ENCODE measurements at places on chromosomes 11 and 22.
A peak's percentile ranks its signal among the peaks of the same experiment; 100 is the strongest.

DNA sequence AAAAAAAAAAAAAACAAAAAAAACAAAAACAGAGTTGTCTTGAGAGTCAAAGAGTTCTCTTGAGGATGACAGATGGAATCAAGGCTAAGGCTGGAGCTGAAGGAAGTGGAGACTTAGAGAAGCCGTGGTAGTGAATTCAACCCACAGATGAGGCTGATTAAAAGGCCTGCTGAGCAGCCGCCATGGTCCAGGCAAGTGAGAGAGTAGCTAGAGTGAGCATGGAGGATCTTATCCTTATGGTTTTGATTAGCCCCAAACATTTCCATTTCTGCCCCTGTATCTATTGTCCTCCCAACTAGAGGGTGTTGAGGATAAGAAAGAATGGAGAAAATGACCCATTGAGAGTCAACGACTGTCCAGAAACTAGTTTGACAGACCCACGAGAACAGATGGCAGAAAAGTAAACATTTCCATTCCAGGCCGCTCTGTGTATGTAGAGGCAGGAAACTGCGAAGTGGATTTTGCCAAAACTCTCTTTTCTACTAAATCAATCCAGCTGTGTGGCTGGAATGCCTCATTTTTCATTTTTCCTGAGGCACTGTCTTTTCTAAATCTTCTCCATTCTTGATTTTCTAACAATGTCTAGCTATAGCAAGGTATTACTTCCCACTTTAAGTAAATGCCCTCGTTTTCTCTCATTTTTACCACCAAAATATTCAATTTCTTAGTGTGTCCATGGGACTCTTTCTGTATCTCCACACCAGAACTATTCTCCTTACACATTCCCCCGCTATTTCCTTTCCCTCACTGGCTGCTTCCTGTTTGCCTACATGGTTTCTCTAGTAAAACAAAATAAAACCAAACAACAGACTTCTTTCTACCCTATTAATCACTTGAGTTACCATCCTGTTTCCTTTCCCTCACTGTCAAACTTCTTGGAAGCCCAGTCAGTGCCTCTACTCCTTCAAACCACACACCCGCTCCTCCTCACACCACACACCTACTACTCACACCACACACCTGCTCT lies 5.4 kb upstream of the MMP8 start:
- no peak for DNase-seq

- no peak for DNase-seq
Observed at GRCh38 chr11:25655636-25656035, 676.3 kb upstream of the ANO3 start.

- no peak for DNase-seq
Observed at GRCh38 chr11:60242740-60243239, at the start of gene MS4A4E. Gene MS4A4E (minus strand): TSS chr11:60243137. CDS start chr11:60230055, 13,082 bp downstream.

GRCh38 chr11:99423428-99423983 lies 402.8 kb downstream of the CNTN5 start:
- DNase-seq: no peak

DNA sequence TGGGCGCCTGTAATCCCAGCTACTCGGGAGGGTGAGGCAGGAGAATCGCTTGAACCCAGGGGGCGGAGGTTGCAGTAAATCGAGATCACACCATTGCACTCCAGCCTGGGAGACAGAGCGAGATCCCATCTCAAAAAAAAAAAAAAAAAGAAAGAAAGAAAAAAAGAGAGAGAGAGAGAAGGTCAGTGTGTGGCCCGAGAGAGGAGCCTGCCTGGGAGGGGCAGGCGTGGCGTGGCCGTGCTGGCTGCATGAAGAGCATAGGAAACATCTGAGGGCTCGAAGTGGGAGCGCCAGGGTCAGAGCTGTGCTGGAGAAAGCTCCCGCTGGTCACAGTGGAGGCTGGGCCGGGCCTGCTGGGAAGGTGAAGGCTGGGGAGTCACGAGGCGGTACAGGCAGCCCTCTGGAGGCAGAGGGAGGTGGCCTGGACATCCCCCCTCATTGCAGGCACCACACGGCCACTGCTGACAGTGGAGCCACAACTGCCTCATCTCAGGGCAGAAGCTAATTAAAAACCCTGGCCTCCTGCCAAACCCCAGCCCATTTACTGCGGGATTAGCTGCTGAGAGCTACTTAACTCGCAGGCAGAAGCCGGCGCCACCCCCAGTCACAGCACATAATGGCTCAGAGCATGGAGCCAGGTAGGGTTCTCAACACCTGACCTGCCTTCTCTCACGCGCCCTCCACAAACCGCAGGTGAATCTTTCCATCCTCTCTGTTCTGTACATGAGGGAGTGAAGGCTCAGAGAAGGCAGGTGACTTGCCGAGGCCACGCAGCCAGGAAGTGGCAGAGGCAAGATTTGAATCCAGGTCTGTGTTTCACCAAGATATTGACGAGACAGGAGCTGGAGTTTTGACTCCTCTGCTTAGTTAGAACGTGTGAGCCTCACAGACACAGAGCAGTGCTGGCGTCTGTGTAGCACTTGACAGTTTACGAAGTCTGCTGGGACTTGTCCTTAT lies 32.6 kb downstream of the NFAM1 start:
- peak; percentile 85 for DNase-seq

GRCh38 chr11:14418801-14419417 lies 59.9 kb upstream of the RRAS2 start:
- no peak for DNase-seq

DNA sequence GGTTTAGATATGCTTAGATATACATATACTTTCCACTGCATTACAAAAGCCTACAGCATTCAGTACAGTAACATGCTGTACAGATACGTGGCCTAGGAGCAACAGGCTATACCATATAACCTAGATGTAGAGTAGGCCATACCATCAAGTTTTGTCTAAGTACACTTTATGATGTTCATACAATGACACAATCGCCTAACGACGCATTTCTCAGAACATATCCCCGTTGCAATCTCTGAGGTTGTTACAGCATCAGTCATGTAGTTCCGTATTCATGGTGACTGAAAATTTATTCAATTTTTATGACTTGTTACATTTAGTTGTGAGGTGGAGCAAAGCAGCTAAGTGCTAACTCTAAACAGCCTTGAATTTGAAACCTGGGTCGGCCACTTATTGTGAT lies 6.7 kb downstream of the ZBTB44 start:
- DNase-seq: no peak

DNA sequence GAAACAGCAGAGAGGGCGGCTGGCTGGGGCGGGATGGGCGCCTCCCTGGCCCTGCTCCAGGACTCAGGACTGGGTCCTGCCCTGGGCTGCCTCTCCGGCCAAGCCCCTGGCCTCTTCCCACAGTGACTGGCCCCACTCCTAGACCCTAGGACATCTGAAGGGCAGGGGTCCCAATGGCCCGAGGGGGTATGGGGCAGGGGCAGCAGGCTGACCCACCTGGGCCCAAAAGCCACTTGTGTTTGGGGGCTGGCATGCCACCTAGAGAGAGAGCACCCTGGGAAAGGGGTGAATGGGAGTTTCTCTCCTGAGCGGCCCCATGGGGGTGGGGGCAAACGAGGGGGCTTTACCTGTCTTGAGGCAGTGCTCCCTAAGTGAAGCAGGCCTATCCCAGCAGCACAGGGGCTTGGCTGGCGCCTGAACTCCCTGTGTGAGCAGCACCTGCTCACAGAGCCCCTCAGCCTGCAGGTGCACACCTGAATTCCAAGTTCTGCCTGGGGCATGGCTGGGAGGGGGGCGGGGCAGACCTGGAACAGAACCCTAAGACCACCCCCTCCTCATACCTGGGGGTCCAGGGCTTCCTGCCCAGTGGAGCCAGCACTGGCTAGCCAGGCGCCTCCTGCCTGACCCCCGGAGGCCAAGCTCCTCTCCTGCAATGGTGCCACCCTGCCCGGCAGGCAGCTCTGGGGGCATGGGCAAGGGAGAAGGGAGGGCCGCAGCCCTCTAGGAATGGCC lies 16.9 kb downstream of the DUSP8 start:
- DNase-seq: no peak

- DNase-seq: no peak
Observed at GRCh38 chr11:112694245-112694644, 267.0 kb upstream of the NCAM1 start.

DNA sequence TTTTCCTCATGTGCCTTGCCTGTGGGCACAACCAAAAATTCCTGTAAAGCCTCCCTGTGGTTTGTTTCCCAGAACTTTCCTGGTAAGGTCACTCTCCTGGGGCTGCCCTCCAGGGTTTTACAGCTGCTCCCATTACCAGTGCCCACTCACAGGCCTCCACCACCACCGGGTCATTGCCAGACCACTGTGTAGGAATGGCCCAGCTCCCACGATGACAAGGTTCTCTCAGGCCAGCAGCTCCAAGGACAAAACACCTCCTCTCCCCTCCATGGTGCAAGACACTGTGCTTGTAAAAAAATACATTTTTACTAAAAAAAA lies 96.1 kb upstream of the AKIP1 start:
- no peak for DNase-seq

GRCh38 chr11:7605186-7605943 lies 67.9 kb downstream of the CYB5R2 start:
- no peak for DNase-seq

DNA sequence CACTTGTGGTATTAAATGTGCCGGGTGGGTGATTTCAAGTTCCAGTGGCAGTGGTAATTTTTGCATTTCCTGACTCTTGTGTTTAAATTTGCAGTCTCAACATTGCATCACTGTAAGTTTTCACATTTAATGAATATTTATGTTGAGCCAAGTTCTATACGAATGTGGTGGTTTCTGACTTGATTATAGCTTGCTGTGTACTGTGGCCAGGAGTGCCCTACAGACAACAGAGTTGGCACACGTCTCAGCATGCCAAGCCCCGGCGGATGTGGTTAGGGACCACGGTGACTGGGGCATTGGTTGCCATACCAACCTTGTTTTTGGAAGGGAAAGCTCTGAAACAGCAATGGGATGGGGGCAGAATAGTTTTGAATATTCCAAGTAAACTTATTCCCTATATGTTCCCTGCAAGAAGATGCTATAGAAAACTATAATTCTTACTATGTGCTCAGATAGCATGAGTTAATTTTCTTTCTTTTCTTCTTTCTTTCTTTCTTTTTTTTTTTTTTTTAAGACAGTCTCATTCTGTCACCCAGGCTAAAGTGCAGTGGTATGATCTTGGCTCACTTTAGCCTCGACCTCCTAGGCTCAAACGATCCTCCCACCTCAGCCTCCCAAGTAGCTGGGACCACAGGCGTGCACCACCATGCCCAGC lies 16.0 kb downstream of the ZNRF3 start:
- no peak for DNase-seq

GRCh38 chr11:11605821-11606450 lies 15.9 kb downstream of the GALNT18 start:
- no peak for DNase-seq

DNA sequence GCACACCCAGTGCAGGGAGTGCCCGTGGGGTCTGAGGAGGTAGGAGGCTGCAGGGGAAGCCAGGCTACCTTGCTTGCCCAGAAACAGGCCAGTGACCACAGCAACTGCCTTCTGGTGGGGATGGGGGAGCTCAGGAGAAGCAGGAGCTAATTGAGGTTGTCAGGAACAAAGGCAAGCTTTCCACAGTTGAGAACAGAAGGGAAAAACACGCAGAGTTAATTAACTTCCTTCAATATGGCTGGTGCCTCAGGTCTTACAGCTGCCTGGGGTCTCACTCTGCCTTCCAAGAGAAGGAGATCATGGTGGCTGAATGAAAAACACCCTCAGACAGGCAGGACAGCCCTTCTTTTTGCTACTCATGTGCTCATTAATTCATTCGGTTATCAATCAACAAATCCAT lies 127.9 kb upstream of the SYT13 start:
- DNase-seq: no peak

DNA sequence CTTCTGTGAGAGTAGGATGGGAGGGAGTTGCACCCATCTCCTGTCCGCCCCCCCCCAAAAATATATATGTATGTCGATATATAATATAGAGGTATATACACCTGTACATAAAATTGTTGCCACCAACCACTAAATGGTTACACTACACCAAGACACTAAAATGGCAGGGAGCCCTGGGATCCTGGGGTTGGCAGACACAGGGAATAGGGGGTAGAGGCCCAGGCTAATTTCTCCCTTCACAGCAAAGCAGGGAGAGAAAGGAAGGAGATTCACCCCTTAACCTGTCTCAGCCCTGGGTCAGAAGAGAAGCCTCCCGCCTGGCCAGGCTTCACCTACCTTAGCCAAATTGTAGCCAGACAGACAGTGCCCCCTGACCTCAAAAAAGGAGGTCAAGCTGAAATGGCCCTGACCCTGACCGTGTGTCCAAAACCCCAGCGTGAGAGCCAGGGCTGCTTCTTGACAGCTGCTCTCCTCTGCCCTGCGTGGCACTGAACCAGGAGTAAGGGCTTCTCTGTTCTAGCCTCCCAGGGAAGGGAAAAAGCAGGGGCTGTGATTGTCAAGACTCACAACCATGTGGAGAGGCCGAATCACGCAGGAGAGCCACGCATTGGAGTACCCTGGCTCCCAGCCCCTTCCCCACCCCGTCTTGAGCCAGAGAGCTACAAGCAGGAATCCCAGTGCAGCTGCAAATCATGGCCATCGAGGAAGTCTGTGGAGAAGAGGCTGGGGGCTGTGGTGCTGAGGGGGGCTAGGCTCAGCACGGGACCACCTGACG lies 40.5 kb downstream of the SGSM3 start:
- DNase-seq: no peak

DNA sequence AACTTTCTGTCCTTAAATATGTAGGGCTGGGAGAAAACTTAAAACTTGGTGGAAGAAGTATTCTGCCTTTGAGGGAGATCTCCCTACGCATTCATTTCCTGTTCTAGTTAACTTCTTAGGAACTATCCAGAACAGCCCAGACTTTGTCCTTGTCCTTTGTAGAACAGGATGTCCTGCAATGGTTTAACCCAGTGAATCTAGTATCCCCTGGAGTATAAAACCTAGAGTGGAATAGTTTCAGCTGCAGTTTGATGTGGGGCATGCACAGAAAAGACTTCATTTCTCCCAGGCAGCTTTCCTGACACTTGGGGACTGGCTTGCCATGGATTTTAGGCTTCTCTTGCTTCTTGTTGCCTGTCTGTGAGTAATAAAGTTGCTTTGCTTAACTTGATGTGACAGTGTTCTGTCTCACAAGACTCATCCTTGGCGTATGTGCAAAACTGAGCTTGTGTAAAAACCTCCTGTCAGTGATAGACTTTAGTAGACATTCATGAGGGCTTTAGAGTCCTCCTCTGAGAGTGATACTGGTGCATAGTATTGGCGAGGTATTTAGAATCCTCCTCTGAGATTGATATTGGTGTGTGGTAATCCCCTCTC lies 28.2 kb downstream of the ARHGAP42 start:
- DNase-seq: no peak

DNA sequence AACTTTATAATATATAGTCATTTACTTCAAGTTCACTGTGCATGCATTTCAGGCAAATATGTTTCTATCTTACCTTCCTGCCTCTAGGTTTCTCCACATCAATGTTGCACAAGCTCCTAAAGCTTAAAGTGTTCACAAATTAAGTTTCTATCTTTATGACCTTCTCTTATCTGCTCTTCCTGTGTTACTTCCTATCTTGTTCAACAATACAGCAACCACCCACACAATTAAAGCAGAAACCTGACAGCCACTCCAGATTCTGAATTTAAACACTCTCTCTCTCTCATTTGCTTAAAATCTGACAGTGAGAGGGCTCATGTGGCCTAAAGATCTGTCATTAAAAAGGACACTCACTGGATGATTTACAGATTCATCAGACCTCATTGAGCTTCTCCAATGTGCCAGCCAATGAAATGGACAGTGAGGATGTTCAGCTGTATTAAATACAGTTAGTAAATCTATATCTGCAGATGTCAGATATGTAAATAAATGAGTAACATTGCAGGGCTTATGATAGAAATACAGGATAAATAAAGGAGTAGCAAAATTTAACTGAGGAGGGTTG lies 10.9 kb downstream of the PDGFD start:
- DNase-seq: peak; percentile 98

GRCh38 chr11:78268591-78269410 lies 80.1 kb downstream of the USP35 start:
- DNase-seq: no peak
